ENCODE measurements at places on chromosomes 1 and 21.

DNA sequence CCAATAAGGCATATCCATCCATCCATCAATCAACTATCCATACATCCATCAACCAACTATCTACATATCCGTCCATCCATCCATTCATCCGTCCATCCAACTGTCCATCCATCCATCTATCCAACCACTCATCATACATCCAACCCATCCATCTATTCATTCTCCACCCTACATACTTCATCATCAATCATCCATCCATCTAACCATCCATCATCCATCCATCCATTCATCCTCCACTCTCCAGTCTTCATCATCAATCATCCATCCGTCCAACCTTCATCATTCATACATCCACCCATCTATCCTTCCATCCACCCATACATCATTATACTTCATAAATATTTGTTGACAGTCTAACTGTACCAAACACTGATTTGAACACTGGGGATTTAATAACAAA lies 231.3 kb upstream of the DAB1 start:
- DNase-seq = no peak

- no peak for DNase-seq
Measured at GRCh38 chr1:11882814-11883538, 24.2 kb upstream of the NPPB start.

GRCh38 chr1:85898861-85899260 lies 190.6 kb upstream of the ZNHIT6 start:
- DNase-seq = no peak

DNA sequence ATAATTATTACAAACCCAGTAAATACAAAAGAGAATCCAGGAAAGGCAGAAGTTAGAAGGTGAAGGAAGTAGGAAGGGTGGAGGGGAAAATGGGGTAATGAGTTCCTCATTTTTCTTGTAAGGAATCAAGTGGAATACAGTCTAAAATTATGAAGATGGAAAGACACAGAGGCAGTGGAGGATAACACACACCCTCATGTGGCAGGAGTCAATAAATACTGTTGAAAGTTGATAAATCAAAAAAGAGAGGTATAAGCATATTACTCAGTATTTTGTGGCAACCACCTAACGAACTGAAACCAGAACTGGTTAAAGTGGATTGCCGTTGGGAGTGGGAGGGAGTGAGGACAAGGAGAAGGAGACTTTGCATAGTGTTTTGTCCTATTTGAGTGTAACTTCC lies 78.6 kb upstream of the SLC44A3 start:
- DNase-seq = no peak

DNA sequence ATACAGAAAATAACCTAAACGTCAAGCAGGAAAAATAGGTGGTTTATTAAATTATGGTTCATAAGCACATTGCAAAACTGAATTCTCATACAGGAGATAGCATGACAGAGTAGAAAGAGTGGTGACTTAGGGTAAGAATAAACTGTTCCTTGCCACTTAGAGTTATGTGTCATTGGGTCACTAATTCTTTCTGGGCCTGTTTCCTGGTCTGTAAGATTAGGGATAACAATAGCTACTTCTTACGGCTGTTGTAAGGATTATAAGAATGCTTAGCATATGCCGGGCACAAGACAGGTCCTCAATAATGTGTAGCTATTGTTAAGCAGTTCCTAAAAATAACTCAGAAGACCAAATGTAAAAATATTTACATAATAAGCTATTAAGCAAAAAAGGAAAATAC lies 24.2 kb downstream of the SNRNP40 start:
- DNase-seq = no peak

Measured in LoVo (cell line).